ENCODE measurements at places on chromosomes 13 and 19. TPM values are rescaled to one million over a fixed set of nuclear protein-coding genes. Genes with fewer than 3 reads are reported as not detected.
A peak's percentile ranks its signal among the peaks of the same experiment; 100 is the strongest.

DNA sequence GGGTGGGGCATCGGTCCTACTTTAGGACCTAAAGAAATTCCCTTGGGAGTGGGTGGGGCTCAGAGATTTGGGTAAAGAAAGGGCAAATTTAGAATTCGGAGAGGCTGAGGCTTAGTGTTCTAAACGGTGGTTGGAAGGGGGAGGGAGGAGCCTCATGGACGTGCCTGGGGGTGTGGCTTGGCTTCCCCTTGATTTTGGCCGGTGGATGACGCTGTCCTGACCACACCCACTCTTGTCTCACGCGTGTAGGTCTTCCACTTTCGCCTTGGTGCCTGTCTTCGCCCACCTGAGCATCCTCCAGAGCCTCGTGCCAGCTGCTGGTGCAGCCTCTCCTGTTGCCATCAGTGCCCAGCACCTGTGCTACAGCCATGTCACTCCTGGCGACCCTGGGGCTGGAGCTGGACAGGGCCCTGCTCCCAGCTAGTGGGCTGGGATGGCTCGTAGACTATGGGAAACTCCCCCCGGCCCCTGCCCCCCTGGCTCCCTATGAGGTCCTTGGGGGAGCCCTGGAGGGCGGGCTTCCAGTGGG is 1.2 kb upstream of the NUP62 start:
- peak overlapping the region; percentile 63 for H3K4me3 ChIP-seq
- no peaks in the 10 kb centered on the region for H3K36me3 ChIP-seq
- no peak overlapping the region for H3K27ac ChIP-seq

- H3K4me1 ChIP-seq, result no peaks in the 10 kb centered on the region
- no peaks in the 10 kb centered on the region for H3K36me3 ChIP-seq
- H3K4me3 ChIP-seq, result no peak overlapping the region
- H3K27ac ChIP-seq, result no peak overlapping the region
- no peaks in the 10 kb centered on the region for H3K27me3 ChIP-seq
These were observed 106.2 kb downstream of the SHISA2 start for GRCh38 chr13:25945596-25945995.

DNA sequence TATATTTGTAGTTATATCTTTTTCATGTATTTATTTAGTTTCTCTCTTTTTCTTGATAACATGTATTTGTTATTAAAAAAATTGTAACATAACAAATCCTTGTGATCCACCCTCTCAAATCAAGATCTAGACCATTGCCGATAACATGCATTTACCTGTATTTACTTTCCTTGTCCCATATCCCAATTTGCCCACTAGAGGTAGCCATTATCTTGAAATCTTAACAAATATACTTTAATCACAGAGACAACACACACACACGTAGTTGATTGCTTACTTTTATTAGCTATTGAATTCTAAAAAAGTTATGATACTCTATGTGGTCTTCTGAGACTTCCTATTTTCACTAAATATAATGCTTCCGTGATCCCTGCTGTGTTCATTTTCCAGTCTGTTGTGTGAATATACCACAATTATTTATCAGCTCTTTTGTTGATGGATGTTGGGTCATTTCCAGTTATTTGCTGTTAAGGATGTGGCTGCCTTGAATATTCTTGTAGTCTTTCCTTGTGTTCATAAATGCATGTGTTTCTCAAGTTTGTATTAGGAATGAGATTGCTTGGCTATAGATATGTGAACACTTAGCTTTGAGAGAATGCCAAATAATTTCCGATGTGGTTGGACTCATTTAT is 31.3 kb upstream of the ZMYM2 start:
- no peaks in the 10 kb centered on the region for H3K4me1 ChIP-seq
- no peak overlapping the region for H3K4me3 ChIP-seq
- peak; percentile 15 for DNase-seq
- no peaks in the 10 kb centered on the region for H3K27me3 ChIP-seq

DNA sequence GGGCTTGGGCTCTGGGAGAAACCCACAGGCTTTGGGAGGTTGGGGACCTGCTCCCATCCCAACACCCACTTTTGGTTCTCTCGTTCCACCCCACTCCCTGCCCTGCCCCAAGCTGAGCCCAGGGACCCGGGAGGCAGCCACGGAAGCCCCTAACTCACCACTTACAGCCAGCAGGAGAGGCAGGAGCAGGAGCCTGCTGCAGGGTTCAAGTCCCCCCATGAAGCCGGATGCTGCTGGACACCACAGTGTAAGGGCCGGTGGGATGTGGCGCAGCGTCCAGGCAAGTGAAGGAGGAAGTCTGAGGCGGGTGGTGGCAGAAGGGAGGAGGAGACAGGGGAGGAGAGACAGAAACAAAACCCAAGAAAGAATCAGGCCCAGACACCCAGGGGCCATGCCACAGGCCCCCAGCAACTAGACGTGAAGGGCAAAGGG is at the start of gene TYROBP:
Gene TYROBP (minus strand): TSS at position 286 of the 432 bp plus-strand sequence. CDS start 67 bp downstream, at position 219.
- H3K27ac ChIP-seq, result peak within 1 kb of the TSS; percentile 47
- no peak for DNase-seq
- no peaks in the 10 kb centered on the region for H3K36me3 ChIP-seq
- peaks cover 12% of the 10 kb centered on the region for H3K4me1 ChIP-seq
- no peak within 1 kb of the TSS for H3K4me3 ChIP-seq

- H3K27ac ChIP-seq, result no peak overlapping the region
- no peak for DNase-seq
- no peaks in the 10 kb centered on the region for H3K36me3 ChIP-seq
- H3K27me3 ChIP-seq, result no peaks in the 10 kb centered on the region
These were observed 5.4 kb upstream of the NTN5 start for GRCh38 chr19:48678201-48678600.

The ZNF180 gene
- total RNA-seq, result 31.2 TPM

Measured in cardiac muscle cell (in vitro differentiated cells and primary cell).